ENCODE measurements at places on chromosomes 2 and 18.

GRCh38 chr2:239257511-239257937 is 143.3 kb downstream of the HDAC4 start:
- DNase-seq: no peak

DNA sequence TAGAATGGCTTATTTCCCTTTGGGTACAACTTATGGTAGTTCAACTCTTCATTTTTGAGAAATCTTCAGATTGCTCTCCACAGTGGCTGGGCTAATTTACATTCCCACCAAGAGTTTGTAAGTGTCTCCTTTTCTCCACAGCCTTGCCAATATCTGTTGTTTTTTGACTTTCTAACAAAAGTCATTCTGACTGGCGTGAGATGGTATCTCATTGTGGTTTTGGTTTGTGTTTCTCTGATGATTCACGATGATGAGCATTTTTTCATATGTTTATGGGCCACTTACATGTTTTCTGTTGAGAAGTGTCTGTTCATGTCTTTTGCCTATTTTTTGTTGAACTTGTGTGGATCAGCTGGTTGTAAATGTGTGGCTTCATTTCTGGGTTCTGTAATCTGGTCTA is 871.0 kb downstream of the EPHA4 start:
- DNase-seq: no peak

GRCh38 chr18:9366126-9366714 is 31.6 kb downstream of the TWSG1 start:
- DNase-seq: no peak

DNA sequence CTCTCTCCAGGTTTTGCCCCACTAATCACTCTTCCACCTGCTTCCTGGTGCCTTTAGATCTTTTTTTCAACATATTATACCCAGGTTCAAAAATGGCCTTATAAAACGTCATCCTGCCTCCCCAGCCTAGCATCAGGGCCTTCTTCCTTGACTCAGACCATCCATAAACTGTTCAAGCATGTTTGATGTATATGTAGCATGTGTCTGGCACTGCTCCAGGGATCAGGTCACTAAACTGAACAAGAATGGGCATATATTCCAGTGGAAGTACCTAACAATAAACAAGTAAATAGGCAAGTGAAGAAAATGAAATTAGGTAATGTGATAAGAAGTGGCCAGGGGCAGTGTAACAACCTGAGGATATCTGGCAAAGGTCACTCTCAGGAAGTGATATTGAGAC is 141.2 kb downstream of the TRIB2 start:
- no peak for DNase-seq

- no peak for DNase-seq
These were observed 21.3 kb downstream of the MALT1 start for GRCh38 chr18:58692422-58693185.

DNA sequence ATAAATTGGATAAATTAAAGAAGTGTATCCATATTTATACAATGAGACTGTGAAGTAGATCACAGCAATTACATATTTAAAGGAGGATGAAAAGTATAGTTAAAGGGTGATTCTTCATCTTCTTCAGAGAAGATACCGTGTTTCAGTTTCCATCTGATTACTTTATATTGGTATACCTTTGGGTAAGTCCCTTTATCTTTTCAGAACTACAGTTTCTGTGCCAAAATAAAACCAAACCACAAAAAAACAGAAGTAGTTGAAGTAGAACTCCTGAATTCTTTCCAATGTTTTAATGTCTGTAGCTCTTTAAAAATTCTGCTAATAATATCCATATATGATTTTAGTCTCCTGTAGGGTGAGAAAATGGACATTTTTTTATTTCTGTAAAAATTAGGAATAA is 231.2 kb upstream of the LINC00305 start:
- no peak for DNase-seq

DNA sequence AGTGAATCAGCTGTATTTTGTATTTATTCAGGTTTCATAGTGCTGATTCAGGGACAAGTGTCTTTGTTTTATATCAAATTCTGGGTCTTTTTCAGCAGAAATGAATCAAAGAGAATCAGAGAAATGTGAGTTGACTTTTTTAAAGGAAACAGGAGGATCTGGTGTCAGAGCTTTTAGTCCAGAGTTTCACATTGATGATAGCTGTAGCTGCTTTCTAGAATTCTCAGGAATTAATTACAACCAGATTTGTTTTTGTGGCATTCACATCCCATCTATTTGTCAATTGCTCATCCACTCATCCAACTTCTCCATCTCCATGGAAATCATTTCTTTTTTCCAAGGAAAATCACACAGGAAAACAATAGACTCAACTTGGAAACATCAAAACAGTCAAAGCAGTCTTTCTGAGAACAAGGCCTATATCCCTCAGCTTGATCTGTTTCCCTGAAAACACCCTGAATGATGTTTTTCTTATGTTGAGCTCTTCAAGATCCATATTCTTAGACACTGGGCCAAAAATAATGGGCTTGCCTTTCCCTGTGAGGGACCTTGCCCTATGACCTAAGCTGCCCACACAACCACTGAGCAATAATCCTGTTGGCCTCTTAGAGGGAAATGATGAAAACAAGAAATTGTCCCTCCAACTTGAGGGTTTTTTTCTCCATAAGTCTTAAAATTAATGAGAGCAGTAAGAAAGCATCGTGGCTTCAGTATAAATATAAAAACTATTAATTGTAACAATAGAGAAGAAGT is 249.5 kb upstream of the FN1 start:
- no peak for DNase-seq

DNA sequence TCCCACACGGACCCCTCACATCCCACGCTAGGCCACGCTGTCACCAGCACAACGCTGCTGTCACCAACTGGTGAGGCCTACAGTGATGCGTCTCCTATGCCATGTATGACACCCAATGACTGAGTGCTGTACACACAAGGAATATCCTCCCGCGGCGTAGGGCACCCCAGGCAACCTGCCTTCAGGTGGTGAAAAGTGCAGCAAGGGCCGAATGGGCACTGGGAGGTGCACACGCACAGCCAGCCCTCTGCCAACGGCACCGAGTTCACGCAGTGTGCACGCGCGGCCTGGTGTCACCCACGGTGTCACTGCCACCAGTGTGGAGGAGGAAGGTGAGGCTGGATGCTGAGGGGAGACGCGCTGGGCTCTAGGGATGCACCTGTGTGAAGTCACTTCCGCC is 4.5 kb downstream of the HS1BP3 start:
- DNase-seq: no peak

DNA sequence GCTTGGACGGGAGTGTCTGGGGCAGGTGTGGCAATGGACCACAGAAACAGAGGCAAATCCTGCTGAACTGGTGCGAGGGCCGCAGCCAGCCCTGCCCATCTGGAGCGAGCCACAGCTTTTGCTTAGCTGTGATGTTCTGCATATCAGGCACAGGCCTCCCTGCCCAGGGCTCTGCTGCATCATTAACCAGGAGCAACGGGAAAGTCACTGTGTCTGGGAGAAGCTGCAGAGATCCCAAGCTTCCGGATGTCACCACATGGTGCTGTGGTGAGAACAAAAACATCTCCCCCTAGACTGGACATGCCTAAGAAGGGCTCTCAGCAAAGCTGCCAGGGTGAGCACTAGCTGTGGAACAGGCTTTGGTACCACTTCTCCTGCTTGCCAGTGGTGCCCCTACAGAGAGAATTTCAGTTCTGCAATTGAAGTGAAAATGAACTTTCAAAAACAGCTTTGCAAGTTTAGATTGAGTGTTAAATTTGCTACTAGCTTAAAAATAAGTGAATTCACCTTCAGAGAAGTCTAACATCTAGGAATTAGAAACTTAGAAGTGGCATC is 172.9 kb upstream of the MYT1L start:
- DNase-seq: no peak

- no peak for DNase-seq
These were observed 28.8 kb downstream of the ASAP2 start for GRCh38 chr2:9235147-9236044.

- DNase-seq: no peak
These were observed 44.7 kb upstream of the DNAH7 start for GRCh38 chr2:196113061-196113974.

GRCh38 chr2:109560265-109560664 is 53.5 kb downstream of the SEPTIN10 start:
- DNase-seq: no peak

- DNase-seq: no peak
These were observed 536 bp downstream of the ELP2 start for GRCh38 chr18:36130039-36130831.

GRCh38 chr2:23385748-23386338 is 864 bp downstream of the KLHL29 start:
- no peak for DNase-seq

GRCh38 chr18:46324087-46324955 is 220.1 kb downstream of the HAUS1 start:
- DNase-seq: no peak

- no peak for DNase-seq
These were observed 232.1 kb downstream of the NAPG start for GRCh38 chr18:10757946-10758345.

DNA sequence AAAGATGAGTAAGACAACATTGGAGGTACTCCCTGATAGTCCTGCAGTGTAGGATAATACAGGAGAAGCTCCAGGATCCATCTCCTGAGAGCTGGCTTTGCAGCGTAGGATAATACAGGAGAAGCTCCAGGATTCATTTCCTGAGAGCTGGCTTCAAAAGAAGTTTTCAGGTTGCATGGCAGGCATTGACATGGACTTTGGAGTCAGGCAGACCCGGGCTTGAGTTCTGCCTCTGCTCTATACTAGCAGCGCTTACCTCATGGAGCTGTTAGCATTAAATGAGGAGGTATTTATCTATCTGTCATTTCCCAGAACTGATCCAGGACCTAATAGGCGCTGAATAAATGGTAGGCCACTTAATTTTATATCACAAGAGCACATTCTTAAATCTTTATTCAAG is 97.8 kb downstream of the FMNL2 start:
- DNase-seq: no peak

GRCh38 chr2:180246268-180246667 is 239.2 kb upstream of the CWC22 start:
- no peak for DNase-seq

DNA sequence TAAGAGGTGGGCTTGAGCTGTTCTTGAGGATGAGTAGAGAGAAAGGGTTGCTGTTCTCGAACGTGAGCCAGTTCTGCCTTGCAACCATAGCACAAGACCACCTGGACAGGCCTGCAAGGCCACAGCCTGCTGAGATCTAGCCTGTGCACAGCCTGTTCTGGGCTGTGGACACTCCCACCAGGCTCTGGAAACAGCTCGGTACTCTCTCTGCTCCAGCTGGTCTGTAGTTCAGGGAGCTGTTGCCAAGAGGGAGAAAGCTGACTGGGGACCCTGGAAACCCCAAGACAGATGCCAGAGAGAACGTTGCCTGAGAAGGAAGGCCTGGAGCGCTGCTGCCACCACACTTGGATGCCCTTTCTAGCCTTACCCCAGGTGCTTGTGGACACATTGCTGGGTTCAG is 69.8 kb downstream of the CTIF start:
- no peak for DNase-seq

- DNase-seq: no peak
These were observed 468.0 kb upstream of the SPHKAP start for GRCh38 chr2:228649447-228649846.

- no peak for DNase-seq
These were observed 120.2 kb downstream of the INHBB start for GRCh38 chr2:120465989-120466703.

DNA sequence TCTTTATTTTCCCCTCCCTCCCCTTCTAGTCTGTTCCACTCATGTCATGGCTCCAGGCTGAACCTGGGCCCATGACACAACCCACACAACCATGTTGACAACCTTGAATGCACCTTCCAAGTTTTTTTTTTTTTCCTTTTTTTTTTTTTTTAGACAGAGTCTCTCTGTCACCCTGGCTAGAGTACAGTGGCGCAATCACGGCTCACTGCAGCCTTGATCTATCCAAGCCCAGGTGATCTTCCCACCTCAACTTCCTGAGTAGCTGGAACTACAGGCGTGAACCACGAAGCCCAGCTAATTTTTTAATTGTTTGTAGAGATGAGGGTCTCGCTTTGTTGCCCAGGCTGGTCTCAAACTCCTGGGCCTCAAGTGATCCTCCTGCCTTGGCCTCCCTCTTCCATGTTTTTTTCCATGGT is 21.9 kb upstream of the ROCK2 start:
- DNase-seq: no peak

DNA sequence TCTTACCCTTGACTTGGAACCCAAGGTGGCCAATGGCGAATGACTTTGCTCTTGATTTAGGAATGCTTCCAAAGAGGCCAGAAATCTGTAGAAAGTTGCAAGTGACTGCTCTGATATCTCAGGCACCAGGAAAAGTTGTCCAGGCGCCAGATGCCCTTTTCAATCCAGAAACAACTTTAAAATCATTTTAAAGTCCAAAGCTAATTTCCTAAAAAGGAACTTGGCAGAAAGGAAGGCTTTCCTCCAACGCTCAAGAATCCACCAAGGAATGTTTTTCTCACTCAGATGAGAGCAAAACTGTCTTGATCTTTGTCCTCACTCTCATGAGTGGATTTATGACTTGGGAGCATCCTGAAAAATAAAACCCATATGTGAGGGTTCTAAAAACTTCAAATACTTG is 5.3 kb downstream of the NGEF start:
- no peak for DNase-seq

- DNase-seq: no peak
These were observed 310.5 kb downstream of the MYCN start for GRCh38 chr2:16250886-16251285.

DNA sequence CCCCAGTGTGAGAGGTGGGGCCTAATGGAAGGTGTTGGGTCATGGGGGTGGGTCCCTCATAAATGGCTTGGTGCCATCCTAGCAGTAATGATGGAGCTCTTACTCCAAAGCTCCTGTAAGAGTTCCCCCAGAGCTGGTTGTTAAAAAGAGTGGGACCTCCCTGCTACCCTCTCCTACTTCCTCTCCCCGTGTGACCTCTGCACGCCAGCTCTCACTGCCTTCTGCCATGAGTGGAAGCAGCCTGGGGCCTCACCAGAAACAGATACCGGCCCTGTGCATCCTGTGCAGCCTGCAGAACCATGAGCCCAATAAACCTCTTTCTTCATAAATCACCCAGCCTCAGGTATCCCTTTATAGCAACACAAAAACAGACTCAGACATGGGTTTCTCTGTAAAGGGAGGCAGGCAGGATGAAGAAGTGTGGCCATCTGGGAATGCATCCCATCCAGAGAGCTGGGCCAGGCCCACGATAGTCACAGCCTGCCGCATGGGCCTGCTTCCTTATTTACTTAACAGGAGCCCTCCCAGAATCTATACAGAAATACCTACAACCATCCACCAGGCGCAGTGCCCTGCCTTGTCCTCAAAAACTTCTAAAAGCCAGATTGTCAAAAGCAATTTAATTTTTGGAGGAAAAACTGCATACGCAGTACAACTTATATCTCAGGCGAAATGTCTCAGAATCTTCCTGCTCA is 7.5 kb downstream of the PRLH start:
- DNase-seq: no peak

DNA sequence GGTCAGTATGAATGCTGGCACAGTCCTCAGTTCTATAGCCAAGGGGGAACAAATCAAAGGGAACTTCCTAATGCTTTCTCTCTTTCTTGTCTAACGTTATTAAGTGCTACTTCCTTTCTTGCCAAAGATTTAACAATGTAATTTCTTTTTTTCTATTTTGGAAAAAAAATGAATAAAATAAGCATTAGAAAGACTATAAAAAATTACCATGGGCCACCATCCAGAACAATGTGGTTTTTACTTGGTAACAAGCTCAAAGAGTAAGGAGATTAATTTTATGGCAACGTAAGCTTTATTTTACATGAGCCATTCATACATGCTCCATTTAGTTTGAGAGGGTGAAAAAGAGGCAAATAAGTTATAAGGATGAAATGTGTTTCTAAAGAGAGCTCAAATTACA is 40.1 kb downstream of the SERPINE2 start:
- no peak for DNase-seq

Measured in stimulated activated CD8-positive, alpha-beta memory T cell treated with anti-CD3 and anti-CD28 coated beads, Interleukin-4, amount 100 ng/mL, for 4 hours (primary cell).